ENCODE measurements at places on chromosomes 12 and 14. TPM values are rescaled to one million over a fixed set of nuclear protein-coding genes. Genes with fewer than 3 reads are reported as not detected.

GRCh38 chr14:56300495-56300894, 182.3 kb downstream of the PELI2 start:
- no peak for DNase-seq

GRCh38 chr12:104424955-104425354, 31.8 kb upstream of the CHST11 start:
- no peak for DNase-seq

GRCh38 chr14:81315341-81315740, 84.8 kb downstream of the STON2 start:
- DNase-seq = no peak

GRCh38 chr12:111448846-111449790, 43.4 kb downstream of the SH2B3 start:
- no peak for DNase-seq

- DNase-seq = no peak
Observed at GRCh38 chr14:59913187-59913586, 6.8 kb upstream of the LRRC9 start.

Gene RFX4
- polyA plus RNA-seq = not detected

Gene TUNAR
- not detected for polyA plus RNA-seq

Gene FRMD6
- polyA plus RNA-seq = 18.8 TPM

Gene MIP
- not detected for polyA plus RNA-seq
